AG08396 (cell line): ENCODE measurements at places on chromosomes 7 and 10.
A peak's percentile ranks its signal among the peaks of the same experiment; 100 is the strongest.

- DNase-seq = no peak
Measured at GRCh38 chr7:98232799-98233198, 19.2 kb downstream of the TECPR1 start.

DNA sequence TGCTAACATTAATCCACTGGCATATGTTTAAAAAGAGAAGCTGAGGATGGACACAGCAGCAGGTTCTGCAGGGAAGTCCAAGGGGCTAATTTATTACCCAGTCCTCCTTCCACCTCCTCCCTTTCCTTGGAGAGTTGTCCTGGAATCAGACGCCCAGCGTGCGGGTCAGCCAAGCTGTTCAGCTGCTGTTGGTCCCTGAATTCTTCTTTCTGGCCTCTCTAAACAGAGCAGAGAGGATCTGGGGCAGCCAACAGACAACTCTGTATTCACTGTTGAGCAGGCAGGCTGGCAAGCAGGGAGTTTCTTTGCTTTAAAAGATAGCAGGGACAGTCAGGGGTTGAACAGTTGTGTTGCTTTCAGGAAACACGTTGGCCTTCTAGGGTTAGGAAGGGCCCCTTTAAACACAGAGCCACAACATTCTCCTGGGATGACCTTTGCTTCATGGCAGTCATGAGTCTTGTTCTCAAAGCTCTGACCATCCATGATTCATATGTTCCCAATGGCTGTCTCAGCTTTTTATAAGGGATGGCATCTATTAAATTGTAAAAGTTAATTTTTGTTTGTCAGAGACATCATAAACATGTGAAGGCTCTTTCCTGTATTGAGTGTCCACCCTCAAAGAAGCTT, 217.0 kb downstream of the CREB5 start:
- DNase-seq = peak; percentile 18

- DNase-seq = no peak
Measured at GRCh38 chr10:124160943-124161582, 67.7 kb upstream of the CHST15 start.

DNA sequence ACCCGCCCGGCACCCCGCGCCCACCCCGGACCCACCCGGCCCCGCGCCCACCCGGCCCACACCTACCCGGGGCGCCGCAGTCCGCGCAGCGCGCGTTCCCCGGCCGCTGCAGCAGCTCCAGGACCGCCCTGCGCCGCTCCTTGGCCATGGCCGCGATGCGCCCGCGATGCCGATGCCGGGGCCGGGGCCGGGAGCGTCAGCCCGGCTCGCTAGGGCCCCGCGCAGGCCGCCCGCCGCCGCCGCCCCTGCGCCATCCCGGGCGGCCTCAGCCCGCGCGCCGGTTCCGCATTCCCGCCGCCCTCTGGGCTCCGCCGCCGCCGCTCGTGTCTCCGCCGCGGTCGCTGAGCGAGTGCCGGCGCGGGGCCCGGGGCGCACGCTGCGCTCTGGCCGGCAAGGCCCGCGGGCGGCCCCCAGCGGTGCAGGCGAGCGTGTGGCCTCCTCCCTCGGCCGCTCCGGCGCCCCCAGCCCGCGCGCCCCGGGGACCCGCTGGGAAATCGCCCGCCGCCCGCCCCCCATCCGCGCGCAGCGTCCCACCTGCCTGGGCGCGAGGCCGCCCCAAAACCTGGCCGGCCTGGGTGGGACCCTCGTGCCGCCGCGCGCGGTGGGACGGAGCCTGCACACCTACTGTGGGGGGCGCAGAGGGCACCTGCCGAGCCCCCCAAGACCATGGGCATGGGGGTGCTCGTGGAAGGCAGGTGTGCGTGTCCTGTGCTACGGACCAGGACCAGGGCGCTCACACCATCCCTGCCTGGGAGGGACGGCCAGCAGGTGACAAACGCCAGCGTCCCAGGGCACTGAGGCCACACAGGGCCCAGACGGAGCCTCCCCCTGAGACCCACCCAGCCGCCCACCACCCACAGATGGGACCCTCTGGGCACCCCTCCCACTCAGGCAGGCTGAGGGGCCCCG, at the start of gene ADAP1:
TSS of gene ADAP1 (minus strand) at position 351 of the 909 bp plus-strand sequence. CDS start at position 148, 203 bp downstream.
- peak; percentile 77 for DNase-seq

- peak; percentile 28 for DNase-seq
Measured at GRCh38 chr7:136857573-136857972, 10.9 kb upstream of the CHRM2 start.

GRCh38 chr10:96260014-96260413, 11.4 kb downstream of the BLNK start:
- DNase-seq = no peak

GRCh38 chr10:27710014-27710413, 35.6 kb downstream of the MKX start:
- no peak for DNase-seq

DNA sequence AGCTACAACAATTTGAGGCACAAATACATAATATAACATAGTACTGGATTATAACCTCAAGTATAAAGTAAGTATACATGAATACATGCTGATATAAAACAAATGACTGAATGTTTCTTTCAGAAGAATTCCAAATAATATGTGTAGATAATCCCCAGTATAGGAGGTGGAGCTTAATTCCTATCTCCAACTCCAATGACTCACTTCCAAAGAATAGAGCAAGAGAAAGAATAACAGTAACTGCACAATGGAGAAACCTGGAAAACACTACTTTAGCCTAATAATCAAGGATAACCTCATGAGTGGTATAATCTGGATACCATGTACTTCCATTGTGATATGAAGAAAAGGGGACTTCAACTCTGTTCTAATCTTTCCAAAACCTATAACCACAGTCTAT, 13.7 kb upstream of the SEMA3C start:
- DNase-seq = no peak
